ENCODE measurements at places on chromosomes 5 and 9. TPM values are rescaled to one million over a fixed set of nuclear protein-coding genes. Genes with fewer than 3 reads are reported as not detected.

- H3K4me1 ChIP-seq: peaks cover 21% of the 10 kb centered on the region
- peak overlapping the region; percentile 80 for H3K27ac ChIP-seq
- peaks cover 8% of the 10 kb centered on the region for H3K36me3 ChIP-seq
- H3K27me3 ChIP-seq: no peaks in the 10 kb centered on the region
- H3K4me3 ChIP-seq: peak overlapping the region; percentile 86
- peak; percentile 42 for ATAC-seq
These were observed 1.0 kb upstream of the MXD3 start for GRCh38 chr5:177312649-177313181.

DNA sequence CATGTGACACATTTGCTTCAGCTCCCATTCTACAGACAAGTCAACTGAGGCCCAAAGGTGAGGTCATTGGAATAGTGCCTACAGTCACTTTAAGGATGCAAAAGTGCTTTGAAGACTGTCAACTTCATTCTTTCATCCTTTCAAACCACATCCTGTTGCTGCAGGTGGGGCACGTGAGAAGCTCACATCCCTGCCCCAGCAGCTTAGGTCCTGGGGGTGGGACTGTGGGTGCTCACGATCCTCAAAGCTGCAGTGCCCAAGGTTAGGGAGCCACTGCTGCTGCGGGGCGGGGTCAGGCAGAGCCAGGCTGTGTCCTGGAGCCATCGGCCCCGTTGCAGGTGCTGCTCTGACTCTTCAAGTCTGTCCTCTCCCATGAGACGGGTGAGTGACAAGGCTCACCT, 57.9 kb upstream of the IER5L start:
- H3K27ac ChIP-seq: no peak overlapping the region
- H3K36me3 ChIP-seq: no peaks in the 10 kb centered on the region
- H3K4me3 ChIP-seq: peak overlapping the region; percentile 77
- peak; percentile 65 for ATAC-seq
- peaks cover 25% of the 10 kb centered on the region for H3K4me1 ChIP-seq
- no peaks in the 10 kb centered on the region for H3K27me3 ChIP-seq

DNA sequence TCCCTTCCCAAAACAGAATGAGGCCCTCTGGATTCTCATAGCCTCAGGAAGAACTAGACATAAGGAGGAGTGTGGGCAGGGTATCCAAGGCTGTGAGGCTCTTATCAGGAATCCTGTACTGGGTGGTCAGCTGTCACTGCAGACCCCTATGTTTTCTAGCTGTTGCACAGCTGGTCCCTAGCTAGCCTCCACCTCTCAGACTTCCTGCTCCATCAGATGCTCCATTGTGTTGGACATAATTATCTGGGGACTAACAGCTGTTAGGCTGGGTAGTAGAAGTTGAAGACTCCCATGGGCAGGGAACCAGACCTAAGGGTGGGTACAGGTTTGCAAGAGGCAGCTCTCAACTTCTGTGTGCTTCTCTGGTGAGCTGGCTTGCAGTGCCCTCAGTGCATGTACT, 18.4 kb downstream of the FAM219A start:
- peaks cover 5% of the 10 kb centered on the region for H3K4me1 ChIP-seq
- H3K36me3 ChIP-seq: no peaks in the 10 kb centered on the region
- no peaks in the 10 kb centered on the region for H3K27me3 ChIP-seq
- H3K4me3 ChIP-seq: no peak overlapping the region
- ATAC-seq: no peak

PCDH12 gene
- total RNA-seq: 0.54 TPM

CDKN2A gene
- 4.7 TPM for total RNA-seq
